Right renal pelvis (tissue), 4 donors: ENCODE measurements at places on chromosomes 1 and 21.

GRCh38 chr1:96649301-96649700, 72.3 kb upstream of the PTBP2 start:
- DNase-seq = no peak

DNA sequence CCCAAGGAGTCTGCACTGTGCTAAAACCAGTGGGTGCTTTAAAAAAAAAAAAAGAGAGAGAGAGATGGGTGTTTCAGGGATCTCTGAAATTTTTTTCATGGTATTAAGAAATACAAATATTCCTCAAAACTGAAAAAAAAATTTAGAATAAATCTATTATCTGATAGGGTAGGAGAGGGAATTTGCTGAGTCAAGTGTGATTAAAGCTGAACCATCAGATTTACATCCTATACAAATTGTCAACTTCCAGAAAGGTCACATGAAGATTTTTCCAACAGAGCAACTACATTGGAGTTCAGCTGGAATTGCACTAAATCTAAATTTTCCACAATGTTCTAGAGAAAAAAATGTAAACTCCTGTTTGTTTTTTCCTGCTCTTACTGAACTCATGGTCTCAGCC, 79.3 kb upstream of the DSCAM start:
- no peak for DNase-seq

GRCh38 chr1:155048449-155049334, 2.4 kb upstream of the ADAM15 start:
- no peak for DNase-seq

DNA sequence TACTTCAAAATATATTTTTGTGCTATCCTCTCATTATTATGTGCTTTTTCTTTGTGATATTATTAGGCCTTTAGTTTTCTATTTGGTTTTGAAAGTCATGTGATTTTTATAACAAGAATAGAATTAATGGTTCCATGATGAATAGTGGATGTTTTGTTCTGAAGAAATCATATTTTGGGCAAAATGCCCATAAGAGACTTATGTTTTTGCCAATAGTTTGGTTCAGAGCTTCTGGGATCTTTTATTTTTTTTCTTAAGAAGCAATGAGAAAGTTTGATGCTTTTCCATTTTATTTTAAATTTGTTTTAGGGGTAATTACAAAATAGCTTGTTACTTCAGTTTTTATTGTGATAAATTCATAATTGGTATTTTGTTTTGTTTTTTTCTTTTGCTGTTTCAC, 49.8 kb downstream of the LYPLAL1 start:
- no peak for DNase-seq

- DNase-seq = no peak
Observed at GRCh38 chr1:193060938-193061337, 1.5 kb downstream of the RO60 start.
